ENCODE measurements at places on chromosomes 16 and 17.

- no peak for DNase-seq
Observed at GRCh38 chr17:7261379-7262191, 693 bp downstream of the CLDN7 start.

GRCh38 chr16:81617021-81617346, 162.1 kb upstream of the PLCG2 start:
- DNase-seq, result no peak

- DNase-seq, result no peak
Observed at GRCh38 chr16:74797414-74797813, 22.8 kb upstream of the FA2H start.

GRCh38 chr17:50220811-50221210, 19.4 kb upstream of the COL1A1 start:
- no peak for DNase-seq

GRCh38 chr17:57294629-57295501, 38.5 kb downstream of the MSI2 start:
- no peak for DNase-seq

GRCh38 chr17:55368706-55369105, 52.9 kb downstream of the MMD start:
- DNase-seq, result no peak

All from colonic mucosa (tissue), 4 donors.